ENCODE measurements at places on chromosomes 11 and 22.

GRCh38 chr22:39356464-39356863, 6.7 kb downstream of the SYNGR1 start:
- DNase-seq = no peak

- DNase-seq = peak; percentile 67
Observed at GRCh38 chr11:19071255-19071654, 10.7 kb upstream of the MRGPRX2 start.

- DNase-seq = no peak
Observed at GRCh38 chr22:37117092-37117491, 7.6 kb upstream of the TMPRSS6 start.

GRCh38 chr11:2363577-2364370, 13.3 kb upstream of the CD81 start:
- no peak for DNase-seq

DNA sequence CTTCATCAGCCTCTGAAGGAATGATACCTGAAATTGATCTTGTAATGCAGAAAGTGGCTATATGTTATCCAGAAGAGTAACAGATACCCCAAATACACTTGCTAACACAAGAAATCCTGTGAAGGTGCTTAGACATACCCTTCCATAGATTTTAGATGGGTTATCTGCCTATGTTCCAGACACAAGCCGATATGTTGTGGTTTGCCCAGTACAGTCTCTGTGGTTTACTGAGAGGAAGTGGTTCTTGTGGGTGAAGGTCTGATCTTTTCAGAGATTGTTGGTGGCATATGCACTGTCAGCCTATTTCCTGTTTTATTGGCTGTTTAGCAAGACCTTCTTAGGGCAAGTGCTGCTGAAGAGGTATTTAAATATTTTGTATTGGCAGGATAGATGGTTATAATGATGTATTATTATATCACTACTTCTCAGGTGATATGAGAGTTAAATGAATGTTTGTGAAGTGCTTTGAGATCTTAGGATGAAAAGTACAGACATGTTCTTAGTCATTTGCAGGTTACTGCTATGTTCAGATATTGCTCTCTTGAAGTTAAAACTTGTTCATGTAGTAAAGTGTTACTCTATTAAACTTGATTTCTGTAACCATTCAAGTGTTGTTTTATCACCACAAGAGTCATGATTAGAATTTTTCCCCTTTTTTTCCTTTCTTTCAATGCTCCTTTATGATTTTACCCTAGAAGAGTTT, 8.2 kb downstream of the ARHGEF12 start:
- peak; percentile 53 for DNase-seq

GRCh38 chr22:36986242-36986821, 32.9 kb downstream of the TST start:
- no peak for DNase-seq

- no peak for DNase-seq
Observed at GRCh38 chr22:47780281-47780875, 1017.9 kb downstream of the TBC1D22A start.

GRCh38 chr11:105763594-105763993, 153.7 kb downstream of the GRIA4 start:
- no peak for DNase-seq

- DNase-seq = no peak
Observed at GRCh38 chr11:105004021-105004420, 18.9 kb downstream of the CASP5 start.

- DNase-seq = peak; percentile 37
Observed at GRCh38 chr11:93740730-93741093, 583 bp downstream of the TAF1D start.

DNA sequence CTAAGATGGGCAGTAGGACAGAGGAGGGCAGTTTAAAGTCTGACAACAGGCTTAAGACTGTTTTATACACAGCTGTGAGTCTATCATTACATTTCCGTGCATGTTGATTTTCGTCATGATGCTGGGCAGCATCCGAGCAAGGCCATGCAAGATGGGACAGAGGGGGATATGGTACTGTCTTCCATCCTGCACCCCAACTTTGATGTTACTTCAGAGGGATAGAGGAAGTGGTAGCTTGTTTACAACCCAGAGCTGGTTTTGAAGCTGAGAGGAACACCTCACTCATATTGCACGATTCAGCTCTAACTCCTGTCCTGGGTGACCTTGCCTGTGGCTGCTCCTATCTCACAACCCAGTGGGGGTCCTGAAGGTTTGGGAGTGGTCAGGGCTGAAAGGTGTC, 3.0 kb upstream of the SORL1 start:
- DNase-seq = no peak

- no peak for DNase-seq
Observed at GRCh38 chr11:45025716-45026492, 75.2 kb upstream of the TP53I11 start.

Measured in HTR-8/SVneo (cell line).